Stimulated activated CD4-positive, alpha-beta T cell treated with anti-CD3 and anti-CD28 coated beads, Interleukin-2, amount 100 ng/mL, for 48 hours (primary cell): ENCODE measurements at places on chromosomes 12 and 14.

- peak; percentile 39 for DNase-seq
Measured at GRCh38 chr12:119659289-119659897, 8.5 kb upstream of the PRKAB1 start.

DNA sequence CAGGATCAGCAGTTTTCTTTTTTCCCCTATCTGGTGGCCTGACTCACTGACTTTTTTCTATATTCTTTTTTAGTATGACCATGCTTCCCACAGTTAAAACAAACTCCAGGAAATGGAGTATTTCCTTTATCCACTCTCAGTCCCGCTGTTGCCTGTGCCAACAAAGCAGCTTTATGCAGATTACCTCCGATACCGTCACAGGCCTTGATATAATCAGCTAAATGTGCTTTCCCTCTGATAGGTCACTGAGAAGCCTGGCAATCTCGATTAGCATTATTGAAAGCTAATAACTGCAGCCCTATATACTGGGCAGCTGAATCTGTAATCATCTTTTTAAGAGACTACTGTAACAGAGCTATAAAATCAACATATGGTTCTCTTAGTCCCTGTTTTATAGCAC, 243.6 kb downstream of the KIF21A start:
- DNase-seq, result no peak

- no peak for DNase-seq
Measured at GRCh38 chr12:50524621-50525020, 19.8 kb downstream of the DIP2B start.

DNA sequence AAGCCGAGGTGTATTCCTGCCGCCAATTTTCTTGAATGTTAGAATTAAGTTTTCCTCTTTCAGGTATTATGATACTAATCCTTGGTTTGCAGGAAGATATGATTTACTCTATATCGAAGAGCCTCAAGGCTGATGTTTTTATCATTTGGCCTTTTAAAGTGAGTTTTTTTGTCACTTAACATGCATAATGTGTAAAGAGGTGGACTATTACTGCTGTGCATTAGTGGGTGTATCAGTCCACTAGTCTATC, 11.1 kb upstream of the TMPO start:
- no peak for DNase-seq

DNA sequence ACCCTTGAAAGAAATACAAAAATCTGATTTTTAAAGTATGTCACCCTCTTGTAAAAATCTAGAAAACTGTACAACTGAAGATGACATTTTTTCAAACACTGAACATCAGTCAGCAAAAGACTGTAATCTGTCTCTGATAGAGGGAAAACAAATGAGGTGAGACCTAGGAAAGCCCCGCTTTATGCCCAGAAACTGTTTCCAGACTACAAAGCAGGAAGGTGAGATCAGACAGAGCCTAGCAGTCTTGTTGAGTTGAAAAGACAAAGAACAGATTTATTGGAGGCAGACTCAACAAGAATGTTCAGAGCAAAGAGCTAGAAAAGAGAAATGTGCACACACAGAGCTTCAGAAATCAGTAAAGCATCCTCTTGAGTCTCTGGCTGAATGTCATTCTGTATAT, 873.6 kb downstream of the LRFN5 start:
- no peak for DNase-seq

- no peak for DNase-seq
Measured at GRCh38 chr12:111155020-111155419, 213.9 kb downstream of the PHETA1 start.

- DNase-seq, result no peak
Measured at GRCh38 chr12:12180136-12180535, 86.7 kb downstream of the LRP6 start.

GRCh38 chr14:65958664-65959562, 527.3 kb upstream of the CCDC196 start:
- DNase-seq, result no peak

DNA sequence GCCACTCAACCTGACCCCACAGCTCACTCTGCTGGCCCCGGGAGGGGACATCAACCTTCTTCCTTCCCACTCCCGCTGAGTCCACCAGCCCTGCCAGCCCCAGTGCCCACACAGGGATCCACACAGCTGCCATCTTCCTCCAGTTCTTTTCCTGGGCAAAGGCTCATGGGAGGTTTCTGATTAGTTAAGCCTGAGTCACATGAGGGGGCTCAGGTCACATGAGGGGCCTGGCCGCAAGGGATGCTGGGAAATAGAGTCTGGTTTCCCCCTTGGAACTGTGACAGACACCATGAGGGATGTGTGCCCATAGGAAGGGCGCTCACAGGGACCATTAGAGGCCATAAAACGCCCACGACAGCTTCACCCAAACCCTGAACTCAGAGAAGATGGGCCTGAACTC, 228.7 kb upstream of the SFSWAP start:
- no peak for DNase-seq

- DNase-seq, result peak; percentile 54
Measured at GRCh38 chr14:70907996-70908934, 1.0 kb downstream of the PCNX1 start.

DNA sequence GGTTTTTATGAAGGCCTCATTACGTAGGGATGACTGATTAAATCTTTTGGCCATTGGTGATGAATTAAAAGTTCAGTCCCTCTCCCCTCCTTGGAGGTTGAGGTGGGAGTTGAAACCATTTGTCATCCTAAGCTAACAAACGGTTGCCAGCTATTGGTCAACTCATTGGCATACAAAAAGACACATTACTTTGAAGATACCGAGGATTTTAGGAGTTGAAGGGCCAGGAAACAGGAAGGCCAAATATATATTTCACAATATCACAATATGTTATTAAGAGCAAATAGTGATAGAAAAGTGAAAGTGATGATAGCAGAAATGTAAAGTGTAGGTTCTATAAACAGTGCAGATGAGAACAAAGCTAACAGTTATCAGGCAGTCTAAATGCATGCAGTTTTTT, 24.4 kb downstream of the RCOR1 start:
- no peak for DNase-seq

DNA sequence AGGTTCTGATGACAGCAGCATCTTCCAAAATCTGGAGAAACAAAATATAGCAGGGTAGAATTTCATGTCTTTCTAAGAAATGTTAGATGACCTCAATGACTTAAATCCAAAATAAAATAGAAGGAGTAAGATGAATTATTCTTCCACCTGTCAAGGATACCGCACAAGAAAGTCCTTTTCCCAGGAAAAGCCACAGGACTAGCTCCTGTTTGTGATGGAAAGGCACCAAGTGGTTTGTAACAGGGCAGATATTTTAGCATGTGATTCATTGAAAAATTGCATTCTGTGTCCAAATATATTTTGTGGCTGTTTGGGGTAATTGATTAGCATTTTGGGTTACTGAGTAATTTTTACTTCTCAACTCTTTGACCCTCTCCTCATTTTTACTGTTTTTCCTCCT, 2.7 kb downstream of the CD163L1 start:
- DNase-seq, result no peak

DNA sequence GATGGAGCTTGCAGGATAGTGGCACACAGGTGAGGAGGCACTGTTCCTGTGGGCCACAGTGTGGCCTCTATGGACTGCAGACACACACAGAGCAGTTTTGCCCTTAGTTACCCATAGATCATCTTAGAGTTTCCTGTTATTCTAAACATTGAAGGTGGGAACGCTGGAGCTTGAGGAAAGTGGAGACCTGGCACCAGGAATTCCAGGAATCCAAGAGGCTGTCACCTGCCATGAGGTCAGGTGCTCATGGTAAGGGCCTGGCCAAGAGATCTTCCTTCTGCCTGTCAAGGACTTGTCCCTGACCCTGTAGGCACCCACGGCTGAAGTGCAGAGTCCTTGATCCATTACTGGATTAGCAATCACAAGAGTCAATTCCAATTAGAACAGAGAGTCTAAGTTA, 65.2 kb upstream of the ACTN1 start:
- no peak for DNase-seq

- DNase-seq, result no peak
Measured at GRCh38 chr12:86138770-86139169, 117.4 kb downstream of the MGAT4C start.

DNA sequence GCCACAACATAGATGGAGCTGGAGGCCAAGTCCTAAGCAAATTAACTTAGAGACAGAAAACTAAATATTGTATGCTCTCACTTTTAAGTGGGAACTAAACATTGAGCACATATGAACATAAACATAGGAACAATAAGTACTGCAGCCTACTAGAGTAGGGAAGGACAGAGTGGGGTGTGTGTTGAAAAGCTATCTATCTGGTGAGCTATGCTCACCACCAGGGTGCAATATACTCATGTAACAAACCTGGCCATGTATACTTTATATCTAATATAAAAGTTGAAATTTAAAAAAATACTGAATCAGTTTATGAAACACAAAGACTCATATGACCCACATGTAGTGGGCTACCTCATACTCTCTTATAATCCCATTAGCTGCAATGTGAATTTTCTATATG, 1305.0 kb downstream of the LRFN5 start:
- DNase-seq, result no peak

- no peak for DNase-seq
Measured at GRCh38 chr14:102316338-102316742, 3.2 kb upstream of the ZNF839 start.

- no peak for DNase-seq
Measured at GRCh38 chr14:93905623-93906022, 21.5 kb upstream of the FAM181A start.

DNA sequence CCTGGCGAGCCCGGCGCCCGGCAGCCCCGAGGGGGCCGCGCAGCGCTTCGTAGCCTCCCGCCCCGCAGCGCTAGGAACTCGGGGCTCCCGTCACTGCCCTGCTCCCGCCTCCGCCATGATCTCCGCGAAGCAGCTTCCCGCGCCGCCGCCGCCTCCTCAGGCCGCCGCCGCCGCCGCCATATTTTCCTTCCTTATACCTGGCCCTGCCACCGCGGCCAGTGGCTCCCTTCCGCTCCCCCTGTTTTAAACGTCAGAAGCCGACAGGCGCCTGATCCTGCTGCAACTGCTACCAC, 286 bp downstream of the PPP4R3A start:
- no peak for DNase-seq

DNA sequence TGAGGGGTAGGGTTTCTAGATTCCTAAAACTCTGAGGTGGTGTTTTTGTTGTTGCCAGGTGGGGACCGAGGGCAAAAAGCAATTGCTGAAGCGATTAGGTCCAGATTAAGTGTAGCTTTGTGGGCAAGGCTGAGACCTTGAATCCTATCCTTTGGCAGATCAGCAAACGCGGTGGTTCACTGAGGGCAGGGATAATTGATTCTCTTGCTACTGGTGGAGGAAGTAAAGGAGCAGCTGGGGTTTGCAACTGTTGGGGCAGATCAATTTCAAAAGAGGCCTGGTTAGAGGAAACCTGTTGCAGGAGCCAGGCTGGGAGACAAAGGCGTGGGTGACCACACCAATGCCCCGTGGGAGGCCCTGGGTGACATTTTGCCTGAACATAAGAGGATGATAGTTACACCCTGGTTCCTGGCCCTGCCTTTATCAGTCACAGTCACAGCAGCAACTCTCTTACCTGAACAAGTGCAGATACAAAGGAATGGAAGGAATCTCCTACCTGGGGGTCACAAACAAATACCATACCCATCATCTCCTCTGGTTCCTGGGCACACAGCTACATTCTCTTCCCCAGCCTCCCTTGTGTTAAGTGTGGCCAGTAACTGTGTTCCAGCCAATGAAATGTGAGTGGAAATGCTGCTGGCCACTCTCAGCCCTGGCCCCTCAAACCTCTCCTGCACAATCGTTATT, 43.3 kb upstream of the RASSF3 start:
- DNase-seq, result no peak

GRCh38 chr12:32603858-32604257, 75.2 kb upstream of the DNM1L start:
- DNase-seq, result peak; percentile 2

GRCh38 chr12:104873374-104873773, 84.7 kb downstream of the SLC41A2 start:
- DNase-seq, result no peak
